Fibroblast of villous mesenchyme (primary cell): ENCODE measurements at places on chromosomes 7 and 10.

DNA sequence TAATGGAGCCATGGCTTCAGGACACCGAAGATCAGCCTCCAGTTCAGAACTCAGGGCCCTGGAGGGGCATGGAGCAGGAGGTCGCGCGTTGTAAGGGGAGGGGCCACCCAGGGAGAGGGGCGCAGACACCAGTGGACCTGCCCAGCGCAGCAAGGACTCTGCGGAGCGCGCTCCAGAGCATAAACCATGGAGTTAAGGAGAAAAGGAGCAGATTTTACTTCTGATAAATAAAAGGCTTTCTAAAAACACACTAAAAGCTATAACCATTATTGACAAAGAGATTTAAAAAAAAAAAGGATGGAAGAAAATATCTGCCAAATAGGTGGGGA, 10.5 kb downstream of the CALY start:
- DNase-seq: no peak

GRCh38 chr10:97683556-97684367, 3.3 kb downstream of the AVPI1 start:
- peak; percentile 76 for DNase-seq

- DNase-seq: no peak
Observed at GRCh38 chr7:41306486-41306885, 396.4 kb downstream of the INHBA start.

- DNase-seq: no peak
Observed at GRCh38 chr7:51428217-51428887, 111.7 kb upstream of the COBL start.

- no peak for DNase-seq
Observed at GRCh38 chr10:29728541-29729049, 93.8 kb upstream of the SVIL start.

DNA sequence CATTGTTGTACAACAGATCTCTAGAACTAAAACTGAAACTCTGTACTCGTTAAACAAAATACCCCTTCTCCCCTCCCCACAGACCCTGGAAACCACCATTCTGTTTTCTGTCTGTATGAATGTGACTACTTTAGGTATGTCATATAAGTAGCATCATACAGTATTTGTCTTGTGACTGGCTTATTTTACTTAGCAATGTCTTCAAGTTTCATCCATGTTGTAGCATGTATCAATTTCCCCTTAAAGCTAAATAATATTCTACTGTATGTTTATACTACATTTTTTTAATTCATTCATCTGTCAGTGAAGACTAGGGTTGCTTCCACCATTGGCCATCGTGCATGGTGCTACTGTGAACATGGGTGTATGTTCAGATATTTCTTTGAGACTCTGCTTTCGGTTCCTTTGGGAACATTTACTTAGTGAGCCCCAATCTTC, 71.2 kb upstream of the RPA3 start:
- no peak for DNase-seq

DNA sequence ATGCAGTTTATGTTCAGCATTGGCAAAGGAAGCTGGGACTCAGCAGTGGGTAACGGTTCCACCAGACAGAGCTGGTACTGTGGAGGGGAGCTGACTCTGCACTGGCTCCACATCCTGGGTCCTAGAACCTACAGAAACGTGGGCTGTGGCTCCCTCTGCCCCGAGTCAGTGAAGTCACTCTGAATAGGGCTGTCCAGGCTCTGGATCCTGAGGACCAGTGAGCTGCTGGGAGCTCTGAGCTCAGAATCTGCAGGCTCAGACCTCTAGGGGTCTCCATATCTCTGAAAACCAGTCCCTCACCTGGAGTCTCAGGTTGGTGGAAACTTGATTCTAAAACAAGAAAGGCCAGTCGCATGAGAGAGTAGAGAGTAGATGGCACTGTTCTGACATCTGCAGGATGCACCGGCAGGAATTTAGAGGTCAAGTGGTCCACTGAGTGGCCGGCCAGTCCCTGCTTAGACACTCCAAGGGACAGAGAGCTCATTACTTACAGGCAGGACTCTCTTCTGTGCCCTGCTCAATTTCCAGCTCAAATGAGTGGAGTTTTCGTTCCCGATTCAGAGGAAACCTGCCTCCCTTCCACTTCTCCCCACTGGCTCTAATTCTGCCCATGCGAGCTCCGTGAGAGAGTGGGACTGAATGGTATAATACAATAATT, 18.6 kb downstream of the NPFFR1 start:
- no peak for DNase-seq
